ENCODE measurements at places on chromosomes 4 and X.

- DNase-seq: no peak
Observed at GRCh38 chrX:53449632-53450031, 15.5 kb upstream of the HSD17B10 start.

GRCh38 chrX:50071494-50071893, 129.3 kb downstream of the AKAP4 start:
- DNase-seq: no peak

DNA sequence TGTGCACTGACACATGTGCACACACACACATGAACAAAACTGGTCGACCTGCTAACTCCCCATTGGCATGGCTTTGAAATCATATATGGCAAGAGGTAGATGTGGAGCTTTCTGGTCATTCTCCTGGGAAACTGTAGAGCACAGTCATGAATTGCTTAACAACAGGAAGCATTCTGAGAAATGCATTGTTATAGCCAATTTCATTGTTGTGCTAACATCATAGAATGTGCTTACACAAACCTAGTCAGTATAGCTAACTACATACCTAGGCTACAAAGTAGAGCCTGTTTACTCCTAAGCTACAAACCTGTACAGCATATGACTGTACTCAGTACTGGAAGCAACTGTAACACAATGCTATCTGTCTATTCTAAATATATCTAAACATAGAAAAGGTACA, 134.2 kb upstream of the SH3RF1 start:
- no peak for DNase-seq

DNA sequence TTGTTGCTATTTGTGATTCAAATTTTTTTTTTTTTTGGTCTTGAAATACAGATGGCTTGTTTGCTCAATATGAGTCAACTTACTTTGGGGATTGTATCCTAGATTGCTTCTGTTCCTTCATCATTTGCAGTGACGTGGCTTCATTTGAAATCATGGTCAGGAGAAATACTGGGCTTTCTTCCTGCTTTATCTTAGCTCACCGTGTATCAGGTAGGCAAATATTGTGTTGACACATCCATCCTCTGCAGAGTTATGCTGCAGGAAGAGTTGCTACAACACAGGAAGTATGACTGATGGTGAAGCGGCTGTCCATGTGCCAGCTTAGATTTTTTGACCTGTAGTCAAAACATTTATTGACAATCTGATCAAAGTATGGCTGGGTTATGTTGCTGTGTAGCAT, 232.2 kb downstream of the C4orf33 start:
- no peak for DNase-seq

DNA sequence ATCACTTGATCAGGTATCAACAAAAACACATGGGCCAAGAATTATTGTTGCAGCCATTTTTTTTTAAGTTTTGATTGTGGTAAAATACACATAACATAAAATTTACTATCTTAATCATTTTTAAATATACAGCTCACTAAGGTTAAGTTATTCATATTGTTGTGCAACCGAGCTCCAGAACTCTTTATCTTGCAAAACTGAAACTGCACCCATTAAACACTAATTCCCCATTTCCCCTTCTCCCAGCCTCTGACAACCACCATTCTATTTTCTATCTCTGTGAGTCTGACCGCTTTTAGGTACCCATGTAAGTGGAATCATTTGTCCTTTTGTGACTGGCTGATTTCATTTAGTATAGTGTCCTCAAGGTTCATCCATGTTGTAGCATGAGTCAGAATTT, 126.2 kb upstream of the NDP start:
- DNase-seq: no peak

DNA sequence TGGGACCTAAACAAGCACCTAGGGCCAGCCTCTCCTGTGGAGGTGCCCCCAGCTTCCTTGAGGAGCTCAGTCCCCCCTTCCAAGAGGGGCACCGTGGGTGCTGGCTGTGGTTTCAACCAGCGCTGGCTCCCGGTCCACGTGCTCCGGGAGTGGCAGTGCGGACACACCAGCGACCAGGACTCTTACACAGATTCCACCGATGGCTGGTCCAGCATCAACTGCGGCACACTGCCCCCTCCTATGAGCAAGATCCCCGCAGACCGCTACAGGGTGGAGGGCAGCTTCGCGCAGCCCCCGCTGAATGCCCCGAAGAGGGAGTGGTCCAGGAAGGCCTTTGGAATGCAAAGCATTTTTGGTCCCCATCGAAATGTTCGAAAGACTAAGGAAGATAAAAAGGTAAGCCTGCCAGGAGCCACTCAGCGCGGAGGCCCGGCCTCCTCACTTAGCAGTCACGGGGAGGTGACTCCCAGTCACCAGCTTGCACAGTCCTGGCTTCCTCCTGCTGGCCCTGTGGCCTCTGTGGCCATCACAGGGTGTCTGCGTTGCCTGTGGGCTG, 24.9 kb downstream of the RGS12 start:
- no peak for DNase-seq

GRCh38 chr4:74235135-74235534, 73.1 kb upstream of the EPGN start:
- no peak for DNase-seq

- no peak for DNase-seq
Observed at GRCh38 chr4:47692691-47693090, 145.2 kb downstream of the CORIN start.

- DNase-seq: no peak
Observed at GRCh38 chr4:94559351-94559806, 107.6 kb downstream of the PDLIM5 start.

- DNase-seq: no peak
Observed at GRCh38 chrX:47297874-47298273, 65.1 kb downstream of the USP11 start.

GRCh38 chr4:118343501-118343900, 9.3 kb downstream of the PRSS12 start:
- DNase-seq: no peak

- no peak for DNase-seq
Observed at GRCh38 chrX:129655547-129656249, 942 bp upstream of the APLN start.

DNA sequence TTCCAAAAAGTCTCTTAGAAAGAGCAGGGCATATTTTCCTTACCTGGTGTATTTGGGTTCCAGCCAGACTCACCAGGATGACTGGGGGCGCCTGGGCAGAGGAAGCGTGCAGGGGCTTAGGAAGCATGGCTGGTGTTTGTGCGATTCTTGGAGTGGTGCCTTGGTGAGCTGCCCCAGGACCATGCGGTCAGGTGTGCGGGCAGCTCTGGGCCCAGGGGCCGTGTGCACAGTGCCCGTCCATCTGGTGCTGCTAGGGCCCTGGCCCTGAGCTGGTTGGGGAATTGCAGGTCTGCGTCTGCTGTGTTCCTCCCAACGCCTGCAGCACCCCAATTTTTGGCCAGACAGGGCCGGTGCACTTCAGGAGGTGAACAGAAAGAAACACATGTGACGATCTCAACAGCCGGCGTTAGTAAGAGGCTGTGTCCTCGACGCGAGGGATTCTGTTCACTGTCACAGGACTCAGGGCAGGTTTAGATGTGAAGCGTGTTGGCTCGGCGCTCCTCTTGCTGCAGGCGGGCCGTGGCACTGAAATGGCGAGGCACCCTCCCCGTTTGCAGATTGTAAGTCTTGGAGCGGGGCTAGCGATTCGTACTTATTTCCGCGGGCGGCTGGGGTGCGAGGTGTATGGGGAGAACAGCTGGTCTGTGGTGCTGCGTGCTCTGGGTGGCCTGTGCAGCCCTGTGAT, 15.2 kb downstream of the RGS12 start:
- no peak for DNase-seq

DNA sequence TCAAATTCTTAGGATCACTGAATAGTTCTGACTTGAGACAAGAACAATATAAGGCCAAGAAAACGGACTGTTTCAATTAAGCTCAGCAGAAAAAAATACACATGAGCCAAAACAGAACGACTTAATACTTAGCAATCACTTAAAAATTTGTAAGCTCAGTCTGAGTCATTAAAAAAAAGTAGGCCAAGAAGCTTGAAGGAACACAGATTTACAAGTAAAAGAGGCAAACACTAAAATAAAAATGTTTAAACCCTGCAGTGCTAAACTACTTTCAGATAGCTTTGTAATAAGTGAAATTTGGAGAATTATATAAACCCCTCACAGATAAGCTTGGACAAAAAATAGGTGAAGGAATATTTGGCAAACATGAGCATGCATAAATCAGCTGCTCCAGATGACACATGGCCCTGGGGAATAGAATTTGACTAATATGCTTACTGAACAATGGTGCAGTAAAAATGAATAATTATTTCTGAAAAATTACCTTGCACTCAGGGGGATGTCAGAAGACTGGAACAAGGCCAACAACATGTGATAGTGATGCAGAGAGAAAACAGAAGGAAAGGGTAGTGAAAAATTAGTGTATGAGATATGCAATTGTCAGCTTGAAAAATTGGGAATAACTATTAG, 49.6 kb downstream of the LNX1 start:
- DNase-seq: no peak

DNA sequence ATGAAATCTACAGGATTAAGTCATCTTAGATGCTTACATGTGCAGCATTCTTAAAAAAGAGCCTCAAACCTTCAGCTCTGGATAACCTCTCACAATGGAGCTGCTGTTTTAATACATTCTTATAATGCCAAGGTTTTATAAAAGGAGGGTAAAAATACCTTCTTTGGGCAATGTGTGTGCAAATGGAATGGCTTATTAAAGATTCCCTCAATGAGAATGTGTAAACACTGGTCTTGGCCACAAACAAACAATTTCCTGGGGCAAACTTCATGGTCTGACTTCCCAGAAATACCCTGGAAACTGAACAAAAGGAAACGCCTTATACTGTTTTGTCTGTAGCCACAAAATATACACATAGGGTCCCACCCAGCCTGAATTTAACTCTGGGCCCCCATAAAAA, 148.6 kb upstream of the INTU start:
- DNase-seq: no peak

DNA sequence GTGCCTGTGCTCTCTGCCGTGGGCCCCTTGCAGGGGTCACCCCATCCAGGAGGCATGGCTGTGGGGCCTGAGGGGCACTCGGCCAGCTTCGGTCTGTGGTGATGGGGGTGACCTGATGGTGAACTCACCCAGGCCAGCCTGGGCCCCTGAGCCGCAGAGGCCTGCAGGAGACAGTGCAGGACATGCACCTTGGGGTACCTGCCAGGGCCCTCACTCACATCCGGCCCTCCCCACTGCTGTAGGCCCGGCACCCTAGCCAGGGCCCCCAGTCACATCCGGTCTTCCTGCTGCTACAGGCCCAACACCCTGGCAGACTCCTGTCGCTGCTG, 7.3 kb downstream of the CFAP99 start:
- no peak for DNase-seq

DNA sequence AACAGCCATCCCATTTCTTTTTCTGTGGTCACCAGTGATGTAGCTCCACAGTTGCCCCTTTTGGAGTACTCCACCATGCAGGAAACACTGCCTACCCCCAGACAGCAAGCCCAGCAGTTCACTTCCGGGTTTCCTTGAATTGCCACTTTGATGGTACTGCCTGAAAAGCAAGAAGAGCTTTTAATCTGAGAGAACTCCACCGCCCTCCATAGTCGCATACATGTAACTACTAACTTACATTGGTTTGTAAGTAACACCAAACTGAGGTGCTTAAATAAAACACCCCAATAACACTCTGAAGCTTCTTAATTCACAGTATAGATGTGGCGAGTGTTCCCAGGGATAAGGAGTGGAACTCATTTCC, 53.6 kb upstream of the HPSE start:
- DNase-seq: no peak

- peak; percentile 41 for DNase-seq
Observed at GRCh38 chr4:174423257-174423944, 98.9 kb downstream of the HPGD start.

GRCh38 chrX:15916704-15917084, 62.1 kb upstream of the AP1S2 start:
- no peak for DNase-seq

GRCh38 chr4:113292371-113293042, 243.1 kb downstream of the ANK2 start:
- DNase-seq: peak; percentile 84

DNA sequence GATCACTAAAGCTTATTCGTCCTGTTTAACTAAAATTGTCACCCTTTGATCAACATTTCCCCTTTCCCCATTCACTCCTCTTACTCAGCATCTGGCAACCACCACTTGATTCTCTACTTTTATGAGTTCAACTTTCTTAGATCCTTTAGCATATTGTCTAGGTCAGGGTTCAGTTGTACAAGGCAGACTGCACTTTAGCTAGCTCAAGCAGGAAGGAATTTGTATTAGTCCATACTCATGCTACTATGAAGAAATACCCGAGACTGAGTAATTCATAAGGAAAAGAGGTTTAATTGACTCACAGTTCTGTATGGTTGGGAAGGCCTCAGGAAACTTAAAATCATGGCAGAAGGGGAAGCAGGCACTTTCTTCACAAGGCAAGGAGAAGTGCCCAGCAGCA, 44.3 kb downstream of the TASL start:
- no peak for DNase-seq

GRCh38 chr4:107719207-107719921, 670 bp downstream of the PAPSS1 start:
- peak; percentile 90 for DNase-seq

DNA sequence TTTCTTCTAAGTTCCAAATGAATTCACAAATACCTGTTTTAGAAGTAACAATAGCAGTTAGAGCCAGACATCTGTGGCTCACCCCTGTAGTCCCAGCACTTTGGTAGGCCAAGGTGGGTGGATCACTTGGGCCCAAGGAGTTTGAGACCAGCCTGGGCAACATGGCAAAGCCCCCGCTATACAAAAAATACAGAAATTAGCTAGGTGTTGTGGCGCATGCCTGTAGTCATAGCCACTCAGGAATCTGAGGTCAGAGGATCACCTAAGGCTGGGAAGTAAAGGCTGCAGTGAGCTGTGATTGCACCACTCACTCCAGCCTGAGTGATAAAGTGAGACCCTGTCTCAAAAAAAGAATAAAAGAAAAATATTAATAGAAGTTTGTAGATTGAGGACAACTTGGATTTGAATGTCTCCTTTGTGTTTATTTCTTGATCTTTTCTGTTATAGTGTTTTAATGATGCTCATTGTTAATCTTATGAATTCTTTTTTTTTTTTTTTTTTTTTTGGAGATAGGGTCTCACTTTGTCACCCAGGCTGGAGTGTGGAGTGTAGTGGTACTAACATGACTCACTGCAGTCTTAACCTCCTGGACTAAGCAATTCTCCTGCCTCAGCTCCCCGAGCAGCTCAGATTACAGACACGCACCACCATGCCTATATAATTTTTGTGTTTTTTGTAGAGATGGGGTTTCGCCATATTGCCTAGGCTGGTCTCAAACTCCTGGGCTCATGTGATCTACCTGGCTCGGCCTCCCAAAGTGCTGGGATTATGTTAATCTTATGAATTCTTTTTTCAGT, 30.7 kb upstream of the RAPGEF2 start:
- DNase-seq: no peak

GRCh38 chr4:120348948-120349347, 282.3 kb upstream of the MAD2L1 start:
- DNase-seq: no peak

GRCh38 chrX:139112432-139112831, 400.9 kb upstream of the FGF13 start:
- DNase-seq: no peak

- peak; percentile 55 for DNase-seq
Observed at GRCh38 chrX:152635941-152636340, 1.8 kb upstream of the GABRQ start.

GRCh38 chr4:173573286-173573685, 43.3 kb upstream of the HAND2 start:
- DNase-seq: no peak

- DNase-seq: peak; percentile 43
Observed at GRCh38 chr4:155667568-155668511, 1.2 kb downstream of the GUCY1A1 start.

Measured in pons (tissue), 1 donor.